ENCODE measurements at places on chromosomes 1 and 21. TPM values are rescaled to one million over a fixed set of nuclear protein-coding genes. Genes with fewer than 3 reads are reported as not detected.

- DNase-seq, result no peak
Measured at GRCh38 chr1:198079432-198079951, 77.3 kb upstream of the NEK7 start.

DNA sequence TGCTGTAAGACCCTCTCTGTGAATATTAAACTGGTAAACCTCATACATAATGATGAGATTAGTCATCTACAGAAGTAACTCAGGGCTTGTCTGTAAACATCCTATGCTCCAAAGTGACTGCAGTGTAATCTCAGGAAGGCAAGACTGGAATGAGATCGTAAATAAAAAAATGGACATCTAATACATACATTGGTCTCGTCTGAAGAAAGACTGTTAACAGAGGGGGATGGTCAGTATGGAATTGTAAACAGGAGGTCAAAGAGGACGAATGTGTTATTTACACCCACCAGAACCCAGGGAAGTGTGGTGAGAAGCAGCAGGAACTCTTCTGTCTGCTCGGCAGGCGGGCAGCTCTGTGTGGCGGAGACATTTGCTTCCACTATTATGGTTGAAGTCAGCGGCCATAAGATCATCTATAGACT is 51.4 kb downstream of the DISC1 start:
- DNase-seq, result no peak

The TENT5C gene
- total RNA-seq, result 0.21 TPM

The MTF2 gene
- total RNA-seq, result 17.7 TPM

The RAB3B gene
- total RNA-seq, result 33.9 TPM

Data from chondrocyte (in vitro differentiated cells).